Sigmoid colon (tissue), 7 donors: ENCODE measurements at places on chromosomes 1 and 21. TPM values are rescaled to one million over a fixed set of nuclear protein-coding genes. Genes with fewer than 3 reads are reported as not detected.

DNA sequence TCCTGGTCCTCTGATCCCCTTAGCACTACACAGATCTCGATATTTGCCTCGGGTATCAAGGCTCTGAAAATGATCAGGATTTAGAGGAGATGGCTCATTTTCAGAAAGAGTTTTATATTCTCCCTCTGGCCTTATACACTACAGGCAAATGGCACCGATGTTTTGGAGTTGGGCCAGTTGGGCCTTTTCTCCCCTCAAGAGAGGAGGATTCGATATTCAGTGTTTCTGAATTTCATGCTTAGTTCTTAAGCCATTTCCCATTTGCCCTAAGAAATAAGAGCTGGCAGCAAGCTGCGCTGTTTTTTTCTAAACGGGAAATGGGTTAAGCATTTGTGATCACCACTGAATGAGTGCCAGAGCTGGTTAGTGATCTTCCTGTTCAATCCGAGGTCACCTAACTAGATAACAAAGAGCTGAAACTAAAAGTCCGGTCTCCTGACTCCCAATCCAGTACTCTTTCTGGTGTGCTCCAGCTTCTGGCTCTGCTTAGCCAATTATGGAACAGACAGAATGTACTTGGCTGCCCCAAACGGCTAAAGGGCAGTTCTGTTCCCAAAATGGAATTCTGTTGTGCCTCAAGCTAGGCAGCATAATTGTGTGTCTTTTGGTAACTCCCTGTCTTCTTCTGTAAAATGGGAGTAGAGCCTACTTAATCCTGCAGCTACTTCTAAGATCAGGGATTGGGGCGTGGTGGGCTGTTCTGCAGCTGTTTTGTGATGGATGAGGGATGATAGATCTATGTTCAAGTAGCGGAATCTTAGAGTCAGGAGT, 1.2 kb upstream of the CPT2 start:
- H3K27me3 ChIP-seq = no peaks in the 10 kb centered on the region
- H3K4me1 ChIP-seq = no peaks in the 10 kb centered on the region
- peak overlapping the region; percentile 94 for H3K4me3 ChIP-seq

DNA sequence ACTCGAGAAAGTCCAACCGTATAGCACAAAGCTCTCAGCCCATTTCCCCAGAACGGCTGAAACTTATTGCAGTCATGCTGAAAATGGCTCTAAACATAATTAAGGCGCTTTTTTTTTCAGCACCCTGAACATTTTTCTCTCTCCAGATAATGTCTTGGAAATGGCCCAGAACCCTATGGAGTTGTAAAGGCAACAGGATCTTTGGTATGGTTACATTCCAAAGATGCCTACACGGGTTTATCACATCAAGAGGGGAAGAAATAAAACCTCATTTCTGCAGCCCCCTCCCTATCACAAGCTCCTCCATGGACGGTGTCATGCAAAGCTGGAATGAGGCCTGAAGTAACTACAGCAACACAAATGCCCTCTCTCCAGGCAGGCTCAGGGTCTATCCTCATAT, 126.4 kb upstream of the GALNT2 start:
- H3K4me3 ChIP-seq = no peak overlapping the region
- H3K36me3 ChIP-seq = no peaks in the 10 kb centered on the region
- H3K4me1 ChIP-seq = no peaks in the 10 kb centered on the region
- no peak for DNase-seq

The MNDA gene
- total RNA-seq = 1.9 TPM

The ITLN2 gene
- total RNA-seq = not detected

GRCh38 chr1:23370709-23371584, 1.3 kb upstream of the ZNF436 start:
- H3K27me3 ChIP-seq = no peaks in the 10 kb centered on the region
- H3K4me3 ChIP-seq = no peak overlapping the region
- DNase-seq = no peak
- H3K27ac ChIP-seq = peak overlapping the region; percentile 98
- H3K36me3 ChIP-seq = peaks cover 10% of the 10 kb centered on the region
- H3K4me1 ChIP-seq = peaks cover 45% of the 10 kb centered on the region

The LRRC7 gene
- 1.9 TPM for total RNA-seq

- peaks cover 57% of the 10 kb centered on the region for H3K4me1 ChIP-seq
- no peak for DNase-seq
- no peak overlapping the region for H3K4me3 ChIP-seq
- no peaks in the 10 kb centered on the region for H3K27me3 ChIP-seq
- peak overlapping the region; percentile 81 for H3K27ac ChIP-seq
Measured at GRCh38 chr1:91828583-91829281, 57.2 kb downstream of the TGFBR3 start.

The CACNA1E gene
- total RNA-seq = 0.36 TPM
